ENCODE measurements at places on chromosomes 4 and X. TPM values are rescaled to one million over a fixed set of nuclear protein-coding genes. Genes with fewer than 3 reads are reported as not detected.
A peak's percentile ranks its signal among the peaks of the same experiment; 100 is the strongest.

Gene MAP7D2
- polyA plus RNA-seq = 9.6 TPM

Gene HTATSF1
- 0.61 TPM for polyA plus RNA-seq

Gene HOPX
- polyA plus RNA-seq = not detected

Gene F8A1
- 3.9 TPM for polyA plus RNA-seq

Gene CCSER1
- polyA plus RNA-seq = not detected

Gene CC2D2A
- 4.2 TPM for polyA plus RNA-seq

Gene ASB12
- polyA plus RNA-seq = 0.05 TPM

Gene CCKAR
- polyA plus RNA-seq = not detected

Gene ERCC6L
- 0.86 TPM for polyA plus RNA-seq

Gene SMR3B
- not detected for polyA plus RNA-seq

DNA sequence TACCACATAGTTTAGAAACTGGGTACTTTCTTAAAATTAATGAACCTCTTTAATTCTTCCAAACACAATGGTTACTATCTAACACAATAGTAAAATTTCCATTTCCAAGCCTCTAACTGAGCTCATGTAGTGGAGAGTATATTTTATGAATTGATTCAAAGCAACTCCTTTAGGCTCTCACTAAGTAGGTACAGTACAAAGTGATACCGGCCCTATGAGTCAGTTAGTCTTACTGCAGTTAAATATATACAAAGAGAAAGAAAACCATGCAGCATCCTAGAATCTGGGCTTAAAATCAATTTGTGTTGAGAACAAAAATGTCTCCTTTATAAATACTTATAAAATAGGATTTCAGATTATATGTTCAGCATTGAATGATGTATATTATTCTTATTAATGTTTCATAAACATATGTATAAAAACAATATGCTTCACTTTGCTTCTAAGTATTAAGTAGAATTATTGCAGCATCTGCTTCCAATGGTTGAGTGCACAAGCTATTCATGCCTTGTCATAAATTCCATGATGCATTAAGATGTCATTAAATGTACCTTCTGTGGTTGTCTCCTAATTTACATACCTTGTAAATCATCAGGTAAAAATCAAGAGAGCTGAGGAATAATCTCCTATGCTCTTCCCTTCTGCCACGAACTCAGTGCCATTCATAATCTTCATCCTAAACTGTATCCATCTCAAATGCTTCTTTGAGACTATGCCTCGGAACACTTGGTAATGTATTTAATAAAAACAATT lies 1037.8 kb downstream of the STPG2 start:
- no peak for DNase-seq

- DNase-seq = no peak
Observed at GRCh38 chr4:41362621-41363383, 106.1 kb downstream of the UCHL1 start.

DNA sequence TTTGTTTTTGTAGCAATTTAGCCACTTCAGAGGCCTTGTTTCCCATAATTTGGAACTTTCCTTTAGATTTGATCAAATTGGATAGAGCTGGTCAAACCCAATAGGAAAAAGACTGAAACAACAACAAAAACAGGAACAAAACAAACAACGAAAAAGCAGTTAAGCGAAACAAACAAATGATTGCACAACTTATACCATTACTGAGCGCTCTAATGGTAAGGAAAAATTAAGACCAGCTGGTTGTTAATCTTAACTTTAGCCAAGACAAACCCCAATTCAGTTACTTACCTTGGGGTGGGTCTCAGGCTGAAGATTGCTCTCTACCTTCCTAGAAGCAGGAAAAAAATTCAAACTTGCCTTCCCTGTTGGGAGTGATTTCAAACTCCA lies 38.3 kb downstream of the SPCS3 start:
- no peak for DNase-seq

DNA sequence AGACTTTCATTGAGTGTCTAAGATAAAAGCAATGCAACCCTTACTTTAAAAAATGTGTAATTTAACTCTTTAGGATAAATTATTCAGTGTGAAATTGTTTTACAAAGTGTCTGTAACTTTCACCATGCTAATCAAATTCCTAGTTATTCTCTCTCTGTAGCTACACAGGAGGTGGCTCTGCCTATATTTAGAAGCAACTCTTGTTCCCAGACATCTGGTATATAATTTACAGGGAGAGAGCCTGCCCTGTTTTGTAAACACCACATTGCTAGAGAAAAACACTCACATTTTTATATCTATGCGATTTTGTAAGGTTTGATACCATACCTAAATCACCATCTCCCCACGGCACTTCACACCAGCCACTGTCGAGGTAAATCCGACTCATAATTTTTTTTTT lies 35.5 kb upstream of the SPATA4 start:
- DNase-seq = no peak

GRCh38 chr4:25970226-25970675 lies 56.2 kb downstream of the SMIM20 start:
- no peak for DNase-seq

- no peak for DNase-seq
Observed at GRCh38 chr4:129972257-129972656, 876.3 kb downstream of the C4orf33 start.

DNA sequence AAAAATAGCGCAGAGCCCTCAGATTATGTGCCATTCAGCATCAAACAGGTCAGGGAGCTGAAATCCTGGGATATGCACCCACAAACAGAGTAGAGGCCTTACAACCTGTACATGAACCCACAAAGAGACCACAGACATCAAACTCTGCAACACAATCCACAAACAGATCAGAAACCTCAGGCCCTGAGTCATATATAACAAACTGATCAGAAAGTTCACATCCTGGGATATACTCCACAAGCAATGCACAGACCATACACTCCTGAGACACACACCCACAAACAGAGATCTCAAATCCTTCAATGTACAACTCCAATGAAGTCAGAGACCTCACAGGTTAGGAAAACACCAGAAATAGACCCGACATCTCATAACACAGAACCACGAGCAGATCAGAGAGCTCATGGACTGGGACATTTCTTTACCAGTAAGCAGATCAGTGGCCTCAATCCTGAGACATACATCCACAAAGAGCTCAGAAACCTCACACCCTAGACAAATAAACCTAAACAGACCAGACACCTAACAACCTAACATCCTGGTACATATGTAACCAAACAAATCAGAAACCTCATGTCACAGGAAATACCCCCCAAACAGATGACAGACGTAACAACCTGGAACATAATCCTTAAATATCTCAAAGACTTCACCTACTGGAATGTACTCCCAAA lies 24.2 kb downstream of the SUV39H1 start:
- DNase-seq = no peak

GRCh38 chr4:122827879-122828601 lies 1.4 kb downstream of the FGF2 start:
- DNase-seq = peak; percentile 11

DNA sequence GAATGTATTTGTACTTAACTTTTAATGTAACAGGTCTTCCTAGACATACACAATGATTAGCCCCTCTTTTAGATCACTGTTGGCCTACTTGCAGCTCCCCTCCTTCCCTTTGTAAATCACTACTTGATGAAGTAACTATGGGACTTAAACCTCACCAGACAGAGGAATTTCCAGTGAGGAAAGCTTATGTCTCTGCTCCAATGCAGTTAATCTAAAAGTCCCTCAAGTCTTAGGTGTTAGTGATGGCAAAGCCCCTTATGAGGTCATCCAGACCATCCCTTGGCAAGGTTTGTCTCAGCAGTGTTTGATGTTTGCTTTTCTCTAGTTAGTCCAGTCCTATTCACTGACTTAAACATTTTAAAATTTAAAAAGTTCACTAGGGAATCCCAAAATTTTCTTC lies 877.3 kb upstream of the INTU start:
- no peak for DNase-seq
